ENCODE measurements at places on chromosomes 5 and 9.

DNA sequence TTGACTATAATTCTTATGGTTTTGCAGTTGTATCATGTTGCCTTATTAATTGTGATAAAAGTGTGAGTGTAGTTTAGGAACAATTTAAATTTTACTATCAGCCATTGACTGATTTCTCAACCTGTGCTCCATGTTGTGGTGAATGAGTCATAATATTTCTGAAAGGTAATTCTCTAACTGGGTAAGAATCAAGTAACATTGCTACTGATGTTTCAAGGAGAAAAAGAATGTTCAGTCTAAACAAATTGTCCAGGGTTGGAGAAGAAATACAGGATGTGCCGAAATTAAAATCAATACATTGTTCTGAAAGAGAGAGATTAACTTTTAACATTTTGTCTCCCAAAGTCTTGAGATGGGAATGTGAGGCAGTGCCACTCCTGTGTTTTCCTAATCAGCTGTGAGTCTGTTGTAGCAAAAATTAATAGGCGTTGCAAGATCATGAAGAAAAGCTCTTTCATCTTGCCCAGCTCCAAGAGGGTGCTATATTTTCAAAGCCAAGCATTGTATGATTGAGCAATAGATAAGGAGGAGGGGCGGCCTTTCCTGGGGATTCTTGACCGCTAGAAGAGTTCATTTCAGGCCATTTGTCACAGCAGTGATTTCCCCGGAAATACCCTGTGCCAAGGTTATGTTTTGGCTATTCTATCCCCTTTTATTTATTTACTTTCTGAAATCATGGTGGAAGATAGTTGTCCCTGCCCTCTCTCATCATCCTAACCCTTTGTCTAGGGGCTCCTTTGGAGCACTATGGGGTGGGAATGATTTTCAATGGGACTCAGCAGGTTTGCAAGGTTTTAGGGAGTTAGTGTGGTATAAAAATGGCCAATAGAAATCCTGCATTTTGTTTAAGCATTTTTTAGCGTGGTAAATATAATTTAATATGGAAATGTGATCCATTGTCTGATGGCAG, 151.6 kb downstream of the FOCAD start:
- H3K4me3 ChIP-seq, result no peak overlapping the region
- no peak for DNase-seq
- no peak overlapping the region for H3K27ac ChIP-seq
- no peaks in the 10 kb centered on the region for H3K27me3 ChIP-seq
- no peaks in the 10 kb centered on the region for H3K36me3 ChIP-seq

- no peaks in the 10 kb centered on the region for H3K27me3 ChIP-seq
- DNase-seq, result no peak
- H3K27ac ChIP-seq, result no peak overlapping the region
- no peak overlapping the region for H3K4me3 ChIP-seq
- H3K4me1 ChIP-seq, result no peaks in the 10 kb centered on the region
Observed at GRCh38 chr5:170986598-170986997, 124.8 kb downstream of the RANBP17 start.

GRCh38 chr5:124844371-124844920, 98.0 kb upstream of the ZNF608 start:
- no peaks in the 10 kb centered on the region for H3K27me3 ChIP-seq
- H3K27ac ChIP-seq, result no peak overlapping the region
- H3K4me1 ChIP-seq, result no peaks in the 10 kb centered on the region
- H3K36me3 ChIP-seq, result no peaks in the 10 kb centered on the region
- DNase-seq, result no peak

DNA sequence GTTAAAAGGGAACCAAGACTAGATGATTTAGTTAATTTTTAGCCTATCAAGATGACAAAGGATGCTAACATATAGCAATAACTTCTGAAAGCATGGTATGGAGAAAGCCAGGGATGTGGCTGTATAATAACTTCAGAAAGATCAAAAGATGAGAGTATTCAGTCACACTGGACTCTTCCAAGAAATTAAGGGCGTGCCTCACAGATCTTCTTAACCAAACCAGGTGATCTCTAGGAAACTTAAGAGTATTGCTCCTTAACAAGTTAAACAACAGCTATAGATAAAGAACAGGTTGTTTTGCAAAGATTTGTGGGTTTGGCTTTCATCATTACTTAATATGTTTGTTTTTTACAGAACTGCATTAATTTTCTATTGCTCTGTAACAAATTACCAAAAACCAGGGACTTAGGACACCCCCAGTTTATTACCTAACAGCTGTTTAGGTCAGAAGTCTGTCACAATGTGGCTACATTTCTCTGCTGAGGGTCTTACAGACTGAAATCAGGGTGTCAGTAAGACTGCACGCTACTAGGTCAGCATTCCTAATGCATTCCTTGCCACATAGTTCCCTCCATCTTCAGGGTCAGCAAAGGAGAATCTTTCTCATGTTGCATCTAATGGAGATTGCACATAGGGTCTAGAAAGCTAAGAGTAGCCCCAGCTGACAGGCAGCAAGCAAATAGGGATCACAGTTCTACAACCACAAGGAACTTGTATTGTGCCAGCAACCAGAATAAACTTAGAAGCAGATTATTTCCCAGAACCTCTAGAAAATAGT, 113.8 kb downstream of the WDR70 start:
- no peak overlapping the region for H3K27ac ChIP-seq
- H3K27me3 ChIP-seq, result no peaks in the 10 kb centered on the region
- H3K4me3 ChIP-seq, result no peak overlapping the region

DNA sequence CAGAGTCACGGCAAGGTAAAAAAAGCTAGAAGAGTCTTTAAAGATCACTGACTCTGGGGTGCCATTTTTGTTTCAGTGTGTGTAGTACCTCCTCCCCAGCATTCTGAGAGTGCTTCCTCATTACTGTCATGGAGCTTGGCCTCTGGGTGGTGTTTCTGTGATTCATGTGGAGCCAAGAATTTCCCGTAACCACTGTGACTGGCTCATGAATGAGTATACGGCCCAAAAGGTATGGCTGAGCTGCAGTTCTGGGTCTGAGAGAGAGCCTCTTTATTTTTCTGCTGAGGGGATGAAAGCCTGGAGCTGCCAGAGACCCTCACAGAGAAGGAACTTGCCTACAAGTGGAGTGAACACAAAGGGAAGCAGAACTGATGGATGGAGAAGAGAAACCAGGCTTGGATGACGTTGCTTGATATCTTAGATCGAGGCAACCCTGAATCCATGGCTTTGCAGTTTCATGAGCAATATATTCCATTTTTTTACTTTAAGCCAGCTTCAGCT, 85.6 kb downstream of the PTTG1 start:
- no peaks in the 10 kb centered on the region for H3K36me3 ChIP-seq
- H3K27me3 ChIP-seq, result no peaks in the 10 kb centered on the region
- no peak for DNase-seq
